ENCODE measurements at places on chromosomes 16 and 17. TPM values are rescaled to one million over a fixed set of nuclear protein-coding genes. Genes with fewer than 3 reads are reported as not detected.

DNA sequence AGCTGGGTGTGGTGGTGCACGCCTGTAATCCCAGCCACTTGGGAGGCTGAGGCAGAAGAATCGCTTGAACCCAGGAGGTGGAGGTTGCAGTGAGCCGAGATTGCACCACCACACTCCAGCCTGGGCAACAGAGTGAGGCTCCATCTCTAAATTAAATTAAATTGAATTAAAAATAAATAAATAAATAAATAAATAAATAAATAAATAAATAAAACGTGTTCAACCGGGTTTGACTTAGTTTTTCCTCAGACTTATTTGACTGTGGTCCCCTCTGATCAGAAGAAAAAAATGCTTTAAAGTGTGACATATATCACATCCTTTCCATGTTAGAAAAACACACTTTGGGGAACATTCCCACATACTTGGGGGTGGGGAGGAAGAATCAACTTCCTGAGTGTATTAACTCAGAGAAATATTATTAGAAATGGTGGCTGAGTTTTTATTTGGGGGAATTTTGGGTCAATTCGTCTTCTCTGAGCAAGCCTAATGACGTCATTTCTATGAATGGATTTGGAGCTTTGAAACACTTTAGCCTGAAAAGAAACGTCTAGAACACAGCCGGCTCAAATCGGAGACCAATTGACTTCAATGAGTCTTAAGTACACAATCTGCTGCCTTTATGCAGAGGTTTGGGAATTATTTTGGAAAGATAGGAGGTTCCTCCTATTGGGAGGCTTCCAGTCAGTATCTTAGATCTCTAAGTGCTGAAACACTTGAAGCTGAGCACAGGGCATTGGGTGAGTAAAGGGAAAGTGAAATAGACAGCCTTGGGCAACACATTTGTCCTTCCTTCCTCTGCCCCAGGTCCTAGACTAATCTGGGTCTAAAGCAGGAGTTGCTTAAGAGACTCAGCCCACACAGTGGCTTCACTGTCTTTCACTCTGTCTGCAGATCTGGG lies 132.6 kb downstream of the PITPNC1 start:
- no peak for DNase-seq

GRCh38 chr17:5078106-5079028 lies at the start of gene ZFP3:
Gene ZFP3 (plus strand): TSS chr17:5078467. CDS start chr17:5091505, 13,038 bp downstream.
- DNase-seq = peak; percentile 90

NPIPA3 gene
- not detected for total RNA-seq

RBBP6 gene
- 23.1 TPM for total RNA-seq

KRTAP1-5 gene
- total RNA-seq = not detected

DNA sequence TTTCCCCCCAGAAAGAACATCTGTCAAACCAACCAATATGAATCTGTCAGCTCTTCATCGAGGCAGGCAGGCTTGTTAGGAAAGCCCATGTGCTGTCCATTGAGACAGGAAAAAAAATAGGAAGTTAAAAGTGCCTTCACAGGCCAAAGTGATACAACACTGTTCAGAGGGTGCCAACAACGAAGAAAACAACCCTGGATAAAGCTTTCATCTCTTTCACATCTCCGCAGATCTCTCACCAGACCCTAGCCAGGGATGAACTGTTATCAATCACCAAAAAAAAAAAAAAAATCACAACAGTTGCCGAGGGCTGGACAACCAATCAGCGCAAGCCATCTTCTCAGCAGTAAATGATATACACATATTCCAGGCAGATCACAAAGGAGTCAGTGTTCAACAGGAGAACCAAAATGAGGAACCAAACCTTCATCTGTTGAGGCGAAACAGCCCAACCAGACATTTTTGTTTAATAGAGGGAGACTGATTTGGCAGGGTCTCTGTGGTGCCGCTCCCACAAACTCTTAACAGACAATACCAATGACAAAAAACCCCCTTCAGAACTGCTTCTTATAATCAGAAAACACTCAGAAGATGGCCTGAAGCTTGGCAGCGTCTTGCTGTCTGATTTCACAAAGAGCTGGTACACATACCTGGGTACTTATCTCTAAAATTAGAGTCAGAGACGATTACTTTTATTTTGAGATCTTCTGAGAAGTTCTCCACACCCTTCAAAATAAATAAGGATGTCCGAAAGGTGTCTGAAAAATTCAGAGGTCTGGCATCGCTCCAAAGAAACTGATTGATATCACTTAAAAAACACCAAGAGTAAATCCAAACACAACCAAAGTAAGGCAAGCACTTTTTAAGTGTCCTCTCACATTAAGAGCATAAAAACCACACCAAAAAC lies 1.8 kb downstream of the MAP3K14 start:
- no peak for DNase-seq

GRCh38 chr16:14132696-14133048 lies 61.6 kb downstream of the MRTFB start:
- DNase-seq = no peak

GRCh38 chr17:18248300-18248731 lies 10.2 kb downstream of the FLII start:
- peak; percentile 74 for DNase-seq

DNA sequence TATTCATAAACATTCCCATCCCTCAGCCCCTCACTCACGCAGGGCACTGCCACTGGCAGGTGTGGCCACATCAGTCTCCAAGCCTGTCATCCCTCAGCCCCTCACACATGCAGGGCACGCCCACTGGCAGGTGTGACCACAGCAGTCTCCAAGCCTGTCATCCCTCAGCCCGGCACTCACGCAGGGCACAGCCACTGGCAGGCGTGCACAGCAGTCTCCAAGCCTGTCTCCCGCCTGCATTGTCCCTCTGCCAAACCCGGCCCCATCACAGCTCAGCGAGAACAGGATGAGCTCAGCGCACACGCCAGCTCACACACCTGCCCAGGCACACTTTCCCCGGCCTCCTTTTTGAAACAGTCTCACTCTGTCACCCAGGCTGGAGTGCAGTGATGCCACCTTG lies 11.4 kb upstream of the KREMEN2 start:
- DNase-seq = peak; percentile 25

GRCh38 chr17:39676198-39676819 lies 8.1 kb downstream of the PNMT start:
- DNase-seq = peak; percentile 66

DNA sequence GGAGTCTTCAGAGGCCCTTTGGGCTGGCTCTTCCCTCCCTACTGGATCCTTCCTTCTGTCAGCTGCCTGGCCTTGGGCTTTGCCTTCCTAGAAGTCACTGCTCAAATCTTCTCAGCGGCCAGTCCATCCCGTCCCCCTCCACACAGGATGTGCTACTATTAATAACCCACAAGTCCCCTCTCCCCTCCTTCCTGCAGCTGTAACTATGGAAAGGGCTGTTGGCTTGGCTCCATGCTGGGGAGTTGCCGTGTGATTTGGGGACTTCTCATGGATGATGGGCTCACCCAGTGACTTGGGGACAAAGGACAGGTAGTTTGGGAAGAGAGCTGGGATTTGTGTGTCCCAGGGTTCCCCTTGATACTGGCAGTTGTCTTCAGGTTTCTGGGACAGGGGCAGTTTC lies 19.4 kb downstream of the TMEM94 start:
- no peak for DNase-seq

DNA sequence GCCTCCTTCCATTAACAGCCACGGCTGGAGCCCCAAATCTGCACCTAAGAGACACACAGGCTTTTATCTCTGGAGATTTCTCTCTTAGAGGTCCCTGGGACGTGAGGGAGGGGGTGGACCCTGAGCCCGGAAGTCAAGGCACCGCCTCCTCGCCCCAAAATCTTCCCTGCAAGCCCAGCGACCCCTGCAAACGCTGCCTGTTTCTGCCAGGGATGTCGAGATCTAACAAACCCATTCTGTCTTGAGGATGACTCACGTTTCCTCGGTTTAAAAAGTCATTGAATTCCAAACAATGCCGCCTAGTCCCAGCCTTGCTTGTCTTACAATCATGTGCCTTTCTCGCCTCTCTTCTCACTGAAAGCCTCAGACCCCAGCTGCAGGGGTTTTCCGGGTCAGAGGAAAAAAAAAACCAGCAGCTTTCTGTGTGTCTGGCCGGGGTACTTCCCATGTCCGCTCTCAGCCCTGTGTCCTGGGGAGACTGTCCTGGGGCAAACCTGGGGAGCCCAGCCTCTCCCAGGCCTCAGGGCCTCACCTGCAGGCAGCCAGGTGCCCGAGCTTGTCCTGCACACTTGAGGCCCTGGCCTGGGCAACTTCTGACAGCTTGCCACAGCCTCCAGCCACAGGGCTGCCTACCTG lies 15.4 kb downstream of the ARL2BP start:
- DNase-seq = peak; percentile 26

DNA sequence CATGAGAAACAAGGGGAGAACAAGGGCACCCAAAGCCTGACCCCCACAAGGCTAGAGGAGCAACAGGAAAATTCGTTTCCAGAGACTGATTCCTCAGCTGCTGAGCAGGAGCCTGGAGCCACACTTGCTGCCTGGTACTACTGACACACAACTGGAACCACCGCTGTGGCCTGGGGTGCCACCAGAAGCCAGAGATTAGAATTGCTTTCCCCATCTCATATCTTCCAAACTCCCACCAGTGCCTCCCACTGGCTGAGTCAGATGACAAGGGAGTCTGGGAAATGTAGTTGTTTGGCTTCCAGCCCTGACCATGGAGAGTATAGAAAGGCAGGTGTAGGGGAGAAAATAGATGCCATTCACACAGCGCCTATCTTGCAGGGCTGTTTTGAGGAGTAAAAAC lies 4.1 kb upstream of the TMEM11 start:
- peak; percentile 21 for DNase-seq

ANKRD40CL gene
- total RNA-seq = not detected

DNA sequence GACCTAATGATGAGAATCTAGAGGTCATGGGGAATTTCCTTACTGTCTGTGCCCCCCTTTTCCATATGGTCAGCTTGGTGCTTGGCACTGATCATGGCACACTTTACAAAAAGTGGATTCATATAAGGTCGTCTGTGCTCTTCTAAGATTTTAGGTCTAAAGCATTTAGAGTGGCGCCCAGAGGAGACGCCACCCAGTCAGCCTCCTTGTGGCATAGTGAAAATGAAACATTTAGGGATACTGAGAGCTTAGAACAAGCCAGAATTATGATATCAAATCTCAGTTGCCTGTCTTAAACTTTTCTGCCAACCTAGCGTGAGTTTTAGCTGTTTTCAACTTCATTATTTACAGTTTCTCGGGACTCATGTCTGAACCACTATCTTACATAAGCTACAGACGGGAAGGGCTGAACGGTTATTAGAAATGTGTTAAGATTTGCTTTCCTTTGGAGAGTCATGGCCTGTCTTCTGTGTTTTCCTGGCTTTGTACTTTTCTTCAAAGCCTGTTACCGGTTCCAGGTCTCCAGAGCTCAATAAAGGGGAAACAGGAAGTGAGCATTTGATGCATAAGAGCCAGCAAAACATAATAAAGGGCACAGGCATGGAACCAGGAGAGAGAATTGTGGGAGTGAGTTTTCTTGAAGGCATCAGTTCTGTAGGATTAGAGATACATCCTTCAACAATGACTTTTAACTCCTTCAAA lies 13.7 kb downstream of the ZNRF1 start:
- no peak for DNase-seq

DNA sequence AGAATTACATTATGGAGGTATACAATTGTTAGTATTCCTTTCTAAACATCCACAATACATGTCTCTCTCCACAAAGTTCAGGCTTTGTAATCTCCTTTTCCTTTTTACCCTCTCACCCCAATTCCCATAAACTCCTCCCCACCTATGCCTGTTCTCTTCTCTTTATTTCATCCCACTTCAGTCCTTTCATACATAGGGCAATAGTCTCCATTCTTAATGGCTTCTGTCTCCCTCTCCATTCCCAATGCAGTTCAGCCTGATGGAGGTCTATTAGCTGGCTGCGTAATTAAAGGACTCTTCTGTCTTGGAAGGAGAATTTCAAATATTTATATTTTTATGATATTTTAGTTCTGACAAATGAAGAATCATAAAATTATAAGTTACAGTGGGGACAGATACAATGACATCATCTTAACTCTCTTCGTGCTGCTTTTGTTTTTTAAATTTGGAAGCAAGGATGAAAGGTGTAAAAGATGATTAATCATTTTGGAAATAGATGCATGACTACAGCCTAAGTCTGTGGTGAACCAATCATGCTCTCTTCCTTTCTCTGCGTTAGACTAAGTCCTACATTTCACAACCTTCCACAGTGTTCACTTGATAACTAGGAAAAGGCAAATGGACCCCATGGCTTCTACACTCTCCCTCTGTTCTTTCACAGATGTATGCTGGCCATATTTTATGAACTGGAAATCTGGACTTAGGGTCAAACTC lies 11.2 kb upstream of the FAM20A start:
- DNase-seq = no peak

KRTAP4-5 gene
- total RNA-seq = not detected

- DNase-seq = no peak
Observed at GRCh38 chr16:86322283-86322682, 188.0 kb upstream of the FOXF1 start.

DYNLL2 gene
- total RNA-seq = 41.4 TPM

- DNase-seq = peak; percentile 34
Observed at GRCh38 chr16:82995924-82996441, 369.2 kb downstream of the CDH13 start.
